ENCODE measurements at places on chromosomes 3 and 15.

GRCh38 chr3:70857916-70858315 lies 545.5 kb upstream of the MDFIC2 start:
- no peak for DNase-seq

- DNase-seq: peak; percentile 54
Measured at GRCh38 chr3:65953881-65954733, 84.6 kb downstream of the MAGI1 start.

- peak; percentile 93 for DNase-seq
Measured at GRCh38 chr3:115512565-115513415, 110.5 kb upstream of the GAP43 start.

DNA sequence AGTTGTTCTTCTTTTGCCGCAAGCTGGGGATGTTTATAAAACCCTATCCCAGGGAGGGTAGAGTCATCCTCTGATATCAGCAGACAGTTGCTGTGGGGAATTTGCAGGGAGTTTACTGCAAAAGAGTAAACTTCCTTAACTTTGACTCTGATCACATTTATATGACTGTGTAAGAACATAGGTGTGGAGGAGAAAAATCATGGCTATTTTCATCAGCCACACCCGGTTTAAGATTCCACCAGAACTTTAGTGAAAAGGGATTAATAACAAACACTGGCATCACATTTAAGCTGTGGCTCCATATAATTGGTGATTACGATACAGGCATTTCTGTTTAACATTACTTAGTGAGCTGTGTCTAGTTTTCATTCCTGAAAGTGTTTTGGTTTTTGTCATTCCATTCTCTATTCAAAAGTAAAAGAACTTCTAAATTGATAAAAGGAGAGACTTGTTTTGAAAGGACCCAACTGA lies 143.1 kb downstream of the MYLK start:
- DNase-seq: no peak
